Upper lobe of right lung (tissue), 1 donor: ENCODE measurements at places on chromosomes 12 and 14. TPM values are rescaled to one million over a fixed set of nuclear protein-coding genes. Genes with fewer than 3 reads are reported as not detected.
A peak's percentile ranks its signal among the peaks of the same experiment; 100 is the strongest.

The ZNF84 gene
- 24.1 TPM for total RNA-seq

The ADGRD1 gene
- total RNA-seq: 113 TPM

The IAPP gene
- total RNA-seq: not detected

The FGF6 gene
- total RNA-seq: not detected

The PTPN6 gene
- total RNA-seq: 154 TPM

The KRT75 gene
- total RNA-seq: not detected

- DNase-seq: no peak
These were observed 138.1 kb upstream of the CPM start for GRCh38 chr12:69071091-69071370.

- no peak for DNase-seq
These were observed 64.5 kb downstream of the KCNA1 start for GRCh38 chr12:4974217-4974616.

DNA sequence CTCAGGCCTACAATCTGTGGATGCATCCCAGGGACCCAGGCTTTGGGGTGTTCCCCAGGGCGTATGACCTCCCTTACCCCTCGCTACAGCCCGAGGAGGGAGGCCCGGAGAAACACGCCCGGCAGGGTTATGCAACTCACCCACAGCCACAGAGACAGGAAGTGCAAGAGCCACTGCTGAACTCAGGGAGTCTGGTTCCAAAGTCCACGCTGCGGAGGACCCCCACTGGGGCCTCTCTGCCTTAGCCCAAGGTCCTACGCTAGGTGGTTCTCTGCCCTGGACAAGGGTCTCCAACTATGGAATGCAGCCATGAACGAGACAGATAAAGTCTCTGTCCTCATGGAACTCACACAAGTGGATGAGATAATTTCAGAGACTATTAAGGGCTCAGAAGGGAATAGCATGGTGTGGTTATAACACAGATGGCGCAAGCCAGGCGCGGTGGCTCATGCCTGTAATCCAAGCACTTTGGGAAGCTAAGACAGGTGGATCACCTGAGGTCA, 11.3 kb downstream of the SCARB1 start:
- DNase-seq: peak; percentile 86

DNA sequence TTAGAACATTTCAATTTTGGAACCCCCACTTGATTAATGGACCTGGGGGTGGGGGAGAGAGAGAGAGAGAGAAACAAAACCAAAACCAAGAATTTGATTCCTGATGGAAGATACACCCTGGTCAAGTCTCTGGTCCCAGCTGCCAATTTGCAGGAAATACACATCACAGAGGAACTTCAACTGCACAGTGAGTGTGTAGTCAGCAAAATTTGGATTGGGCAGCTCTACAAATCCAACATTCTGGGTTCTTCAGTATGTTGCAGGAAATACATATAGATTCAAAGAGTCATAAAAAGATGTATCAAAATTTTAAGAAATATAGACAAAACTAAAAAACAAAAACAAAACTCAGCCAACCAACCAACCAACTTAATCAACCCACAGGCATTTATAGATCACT, 17.4 kb downstream of the DNAH10 start:
- DNase-seq: no peak

GRCh38 chr12:50401500-50402081, 906 bp downstream of the LARP4 start:
- no peak for DNase-seq

DNA sequence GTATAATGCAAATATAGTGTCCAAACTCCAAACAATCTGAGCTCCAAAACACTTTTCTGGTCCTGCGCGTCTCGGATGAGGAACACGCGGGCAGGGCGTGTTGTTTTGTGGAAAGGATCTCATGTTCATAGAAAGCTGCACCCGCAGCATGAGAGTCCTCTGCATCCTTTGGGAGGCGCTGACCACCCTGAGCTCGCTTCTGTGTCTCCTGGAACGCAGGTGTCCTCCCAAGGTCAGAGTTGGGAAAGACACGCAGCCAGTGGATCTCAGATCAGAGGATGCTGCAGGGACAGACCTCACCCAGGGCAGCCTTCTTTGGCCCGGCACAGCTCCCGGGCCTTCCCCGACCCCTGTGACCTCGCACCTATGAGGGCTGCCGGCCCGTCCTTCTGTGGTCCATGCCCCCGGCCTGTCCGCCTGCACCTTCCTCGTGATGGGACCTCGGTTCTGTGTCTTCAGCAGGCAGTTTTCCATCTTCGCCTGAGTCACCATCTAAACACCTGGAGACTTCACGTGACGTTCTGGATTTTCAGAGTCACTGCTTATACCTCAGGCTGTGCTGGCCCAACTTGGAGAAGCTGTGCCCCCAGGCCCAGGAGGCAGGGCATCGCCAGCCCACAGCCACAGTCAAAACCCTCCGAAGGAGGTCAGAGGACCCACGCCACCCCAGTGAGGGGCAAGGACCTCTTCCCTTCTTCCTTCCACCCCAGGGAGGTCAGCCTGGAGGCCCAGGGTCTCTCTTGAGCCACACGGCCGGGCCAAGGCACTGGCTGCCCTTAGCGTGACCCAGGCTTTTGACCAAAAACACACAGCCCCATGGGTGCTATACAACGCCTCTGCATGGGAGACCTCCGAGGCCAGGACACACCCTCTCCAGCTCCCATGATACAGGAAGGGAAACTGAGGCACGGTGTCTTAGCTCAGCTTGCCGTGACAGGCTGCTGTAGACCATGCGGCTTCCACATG, 25.9 kb downstream of the MMP17 start:
- no peak for DNase-seq

GRCh38 chr12:43309959-43310358, 242.0 kb downstream of the ADAMTS20 start:
- DNase-seq: no peak

- DNase-seq: no peak
These were observed 58.6 kb upstream of the MANSC4 start for GRCh38 chr12:27838543-27839185.

DNA sequence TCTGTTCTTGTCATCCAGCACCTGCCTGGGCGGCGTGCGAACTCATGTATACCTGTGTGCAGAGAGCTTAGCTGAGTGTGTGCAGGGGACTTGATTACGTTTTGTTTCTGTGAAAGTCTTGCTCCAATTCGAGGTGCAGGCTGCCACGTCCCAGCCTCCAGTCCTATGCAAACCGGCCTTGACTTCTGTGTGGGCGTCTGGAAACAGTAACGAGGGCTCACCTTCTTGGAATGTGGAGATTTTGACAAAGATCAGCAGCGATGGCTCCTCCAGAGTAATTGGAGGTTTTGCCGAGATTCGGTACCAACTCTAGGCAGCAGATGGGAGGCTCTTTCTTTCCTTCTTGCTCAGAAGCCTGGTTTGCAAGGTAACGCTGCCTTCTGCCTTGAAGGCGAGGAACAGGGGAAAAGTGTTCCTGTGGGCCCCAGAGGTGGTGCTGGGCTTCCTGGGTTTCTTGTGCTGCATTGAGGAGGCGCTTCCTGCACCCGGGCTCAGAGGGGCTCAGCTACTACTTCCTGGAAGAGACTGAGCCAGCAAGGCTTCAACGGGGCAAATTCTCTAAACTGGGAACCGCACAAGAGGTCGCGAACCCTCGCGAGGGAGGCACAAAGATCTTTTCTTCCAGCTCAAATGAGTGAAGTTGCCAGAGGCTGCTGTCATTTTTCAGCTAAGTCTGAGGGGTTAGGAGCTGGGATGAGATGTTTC, 249.0 kb downstream of the AACS start:
- DNase-seq: no peak
